ENCODE measurements at places on chromosomes 13 and 19.

DNA sequence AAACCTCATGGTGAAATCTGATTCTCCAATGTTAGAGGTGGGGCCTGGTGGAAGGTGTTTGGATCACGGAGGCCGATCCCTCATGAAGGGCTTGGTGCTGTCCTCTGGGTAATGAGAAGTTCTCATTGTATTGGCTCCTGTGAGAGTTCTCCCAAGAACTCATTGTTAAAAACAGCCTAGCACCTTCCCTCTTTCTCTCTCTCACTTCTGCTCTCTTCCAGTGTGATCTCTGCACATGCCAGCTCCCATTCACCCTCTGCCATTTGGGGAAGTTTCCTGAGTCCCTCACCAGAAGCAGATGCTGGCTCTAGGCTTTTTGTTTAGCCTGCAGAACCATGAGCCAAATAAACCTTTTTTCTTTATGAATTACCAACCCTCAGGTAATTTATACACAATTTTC lies 3.1 kb upstream of the SUCLA2 start:
- no peak for DNase-seq

GRCh38 chr19:17778968-17779929 lies 15.7 kb upstream of the B3GNT3 start:
- DNase-seq = peak; percentile 52

DNA sequence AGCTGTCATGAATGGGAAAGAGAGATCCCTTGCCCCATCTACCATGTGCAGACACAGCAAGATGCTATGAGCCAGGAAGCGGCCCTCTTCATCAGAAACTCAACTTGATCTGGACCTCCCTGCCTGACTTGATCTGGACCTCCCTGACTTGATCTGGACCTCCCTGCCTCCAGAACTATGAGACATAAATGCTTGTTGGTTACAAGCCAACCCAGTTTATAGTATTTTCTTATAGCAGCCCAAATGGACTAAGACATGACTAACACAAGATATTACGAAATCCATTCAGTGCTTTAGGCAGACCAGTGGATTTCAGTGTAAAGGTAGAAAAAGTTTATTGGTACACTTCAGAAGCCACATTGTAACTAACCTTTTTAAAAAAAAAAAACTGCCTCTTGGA lies 15.6 kb downstream of the PCID2 start:
- DNase-seq = peak; percentile 61

DNA sequence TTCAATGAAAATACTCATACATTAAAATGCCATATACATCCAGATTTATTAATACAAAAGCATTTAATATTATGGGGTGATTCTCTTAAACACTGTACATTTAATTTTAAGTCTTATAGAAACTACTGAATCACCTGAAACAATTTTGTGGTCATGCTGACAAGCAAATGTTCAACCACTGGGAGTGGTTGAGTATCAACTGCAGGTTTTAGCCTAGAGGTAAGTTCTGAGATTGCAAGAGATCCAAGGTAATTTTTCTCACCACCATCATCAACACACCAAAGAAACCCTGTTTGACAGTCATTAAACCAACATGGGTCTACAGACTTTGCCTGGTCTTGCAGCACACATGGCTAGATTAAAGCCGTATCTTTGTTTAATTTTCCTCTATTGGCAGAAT lies 196.3 kb downstream of the LHFPL6 start:
- DNase-seq = no peak

DNA sequence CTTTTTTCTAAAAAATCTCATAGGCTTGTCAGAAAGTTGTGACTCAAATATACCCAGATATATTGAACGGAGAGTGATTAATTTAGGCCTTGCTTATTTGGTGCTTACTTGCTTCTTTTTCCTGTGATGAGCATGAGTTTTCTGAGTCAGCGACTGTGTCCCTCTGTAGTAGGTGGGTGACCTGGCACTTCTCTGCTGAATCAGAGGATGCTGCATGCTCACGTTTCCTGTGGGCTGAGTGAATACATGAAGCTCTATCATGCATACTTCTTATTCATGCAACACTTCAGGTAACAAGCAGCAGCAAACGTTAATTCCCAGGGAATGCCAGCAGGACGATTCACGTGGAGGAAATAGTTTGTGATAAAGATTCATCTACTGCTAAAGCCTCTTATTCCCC lies 245.0 kb downstream of the KLF5 start:
- peak; percentile 76 for DNase-seq

DNA sequence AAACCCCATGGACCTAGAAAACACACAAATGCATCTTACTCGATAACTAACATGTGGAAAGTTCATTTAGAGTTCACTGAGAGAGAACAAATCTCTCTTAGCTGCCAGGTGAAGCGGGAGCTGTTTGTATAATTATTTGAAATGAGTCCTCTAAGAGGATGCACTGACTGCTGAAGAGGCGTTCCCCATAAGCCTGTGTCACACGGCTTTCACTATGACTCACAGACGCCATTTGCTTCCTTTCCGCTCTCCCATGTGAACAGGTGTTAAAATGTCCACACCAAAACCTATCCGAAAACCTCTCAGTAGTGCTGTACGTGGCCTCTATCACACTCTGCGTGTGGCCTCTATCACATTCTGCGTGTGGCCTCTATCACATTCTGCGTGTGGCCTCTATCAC lies 101.8 kb downstream of the SOX1 start:
- no peak for DNase-seq
